ENCODE measurements at places on chromosomes 16 and 17. TPM values are rescaled to one million over a fixed set of nuclear protein-coding genes. Genes with fewer than 3 reads are reported as not detected.

The KRT33A gene
- not detected for total RNA-seq

The CPHXL2 gene
- not detected for total RNA-seq

The BAHCC1 gene
- 14.3 TPM for total RNA-seq

The PRKCB gene
- total RNA-seq: 0.16 TPM

The CDH5 gene
- 2.9 TPM for total RNA-seq

Data from fibroblast of the aortic adventitia (primary cell).